ENCODE measurements at places on chromosomes 4 and X.

- no peak for DNase-seq
These were observed 84.1 kb upstream of the MAGEA4 start for GRCh38 chrX:151828439-151829080.

DNA sequence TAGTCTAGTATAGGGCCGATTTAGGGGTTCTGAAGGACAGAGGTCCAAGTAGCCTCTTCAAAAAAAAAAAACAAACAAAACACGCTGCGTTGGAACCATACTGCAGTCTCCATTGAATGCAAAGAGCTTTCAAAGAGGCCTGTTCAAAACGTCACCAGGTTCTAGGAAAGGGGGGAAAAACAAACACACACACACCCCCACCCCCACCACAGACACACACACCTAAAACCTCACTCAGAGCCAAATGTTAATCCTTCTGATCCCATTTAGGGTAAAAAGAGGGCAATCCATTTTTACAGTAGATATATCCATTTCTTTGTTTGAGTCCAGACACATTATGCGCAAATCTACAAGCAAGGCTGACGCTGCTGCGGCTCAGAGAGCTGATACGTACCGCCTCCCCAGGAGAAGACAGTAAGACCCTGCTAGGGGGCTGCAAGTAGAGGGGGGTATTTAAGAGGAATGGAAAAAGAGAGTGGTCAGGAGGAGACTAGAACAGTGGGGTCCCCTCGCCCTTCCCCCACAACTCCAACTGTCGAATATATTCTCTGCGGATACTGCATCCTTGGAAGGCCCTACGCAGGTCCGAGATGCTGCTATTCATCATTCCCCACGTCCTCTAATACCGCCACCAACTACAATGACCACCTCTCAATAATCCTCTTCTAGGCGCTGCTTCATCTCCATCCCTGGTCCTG, 1.3 kb downstream of the NKRF start:
- no peak for DNase-seq

GRCh38 chr4:7596918-7597606, 162.3 kb upstream of the PSAPL1 start:
- no peak for DNase-seq

DNA sequence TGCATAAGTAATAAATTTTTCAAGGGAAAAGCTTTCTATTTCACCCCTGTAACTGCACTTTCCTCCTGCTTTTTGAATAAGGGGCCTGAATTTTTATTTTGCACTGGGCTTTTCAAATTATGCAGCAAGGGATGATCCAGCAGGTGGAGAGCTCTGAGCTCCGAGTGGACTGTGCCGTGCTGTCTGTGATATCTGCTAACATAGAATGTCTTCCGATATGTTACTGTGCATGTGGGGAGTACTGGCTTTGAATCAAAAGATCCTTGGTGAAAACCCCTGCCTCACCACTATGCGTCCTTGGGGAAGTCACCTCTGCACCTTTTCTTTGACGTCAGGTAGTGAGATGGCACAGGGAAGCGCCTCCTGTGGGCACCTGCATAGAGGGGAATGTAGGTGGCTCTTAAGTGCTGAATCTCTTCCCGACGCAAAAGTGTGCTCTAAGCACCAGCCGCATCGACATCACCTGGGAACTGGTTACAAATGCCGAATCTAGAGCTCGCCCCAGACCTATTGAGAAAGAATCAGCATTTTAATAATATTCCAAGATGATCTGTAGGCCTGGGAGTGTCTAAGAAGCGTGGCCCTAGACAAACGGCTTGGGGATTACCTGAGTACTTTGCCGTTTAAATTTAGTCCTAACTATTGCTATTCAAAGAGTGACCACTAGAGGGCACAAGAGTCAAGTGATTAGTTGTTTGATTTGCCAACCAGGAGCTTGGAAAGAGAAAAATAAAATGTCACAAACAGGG, 19.2 kb upstream of the WFS1 start:
- DNase-seq, result no peak

All from stimulated activated CD8-positive, alpha-beta memory T cell treated with anti-CD3 and anti-CD28 coated beads, Interleukin-4, amount 100 ng/mL, for 4 hours (primary cell).